Thoracic aorta (tissue), 2 donors: ENCODE measurements at places on chromosomes 7 and 10. TPM values are rescaled to one million over a fixed set of nuclear protein-coding genes. Genes with fewer than 3 reads are reported as not detected.

GRCh38 chr10:68647672-68648341 lies 73.2 kb upstream of the CCAR1 start:
- DNase-seq: no peak

DNA sequence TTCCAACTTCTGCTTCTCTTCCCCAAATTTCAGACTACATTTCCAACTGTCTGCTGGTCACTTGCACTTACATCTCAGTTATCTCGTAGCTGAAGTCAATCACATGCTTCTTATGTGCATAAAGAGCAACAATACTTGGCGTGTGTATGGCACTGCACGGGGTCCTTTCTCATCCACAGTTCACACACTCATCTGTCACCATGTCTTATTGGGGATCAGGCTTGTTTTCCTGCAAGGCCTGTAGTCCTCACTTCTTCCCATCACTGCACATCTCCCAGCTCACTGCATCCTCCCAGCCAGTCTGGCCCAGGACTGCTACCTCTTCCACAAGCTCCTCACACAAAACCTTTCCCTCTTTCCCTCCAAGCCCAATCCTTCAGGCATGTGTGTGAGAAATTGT lies 35.3 kb downstream of the NUDCD3 start:
- no peak for DNase-seq

AKR1B15 gene
- 0.28 TPM for total RNA-seq

PON3 gene
- not detected for total RNA-seq

TMEM139 gene
- not detected for total RNA-seq

GRCh38 chr7:133904776-133905175 lies 222.4 kb upstream of the LRGUK start:
- no peak for DNase-seq
